ENCODE measurements at places on chromosomes 6 and 20. TPM values are rescaled to one million over a fixed set of nuclear protein-coding genes. Genes with fewer than 3 reads are reported as not detected.

DNA sequence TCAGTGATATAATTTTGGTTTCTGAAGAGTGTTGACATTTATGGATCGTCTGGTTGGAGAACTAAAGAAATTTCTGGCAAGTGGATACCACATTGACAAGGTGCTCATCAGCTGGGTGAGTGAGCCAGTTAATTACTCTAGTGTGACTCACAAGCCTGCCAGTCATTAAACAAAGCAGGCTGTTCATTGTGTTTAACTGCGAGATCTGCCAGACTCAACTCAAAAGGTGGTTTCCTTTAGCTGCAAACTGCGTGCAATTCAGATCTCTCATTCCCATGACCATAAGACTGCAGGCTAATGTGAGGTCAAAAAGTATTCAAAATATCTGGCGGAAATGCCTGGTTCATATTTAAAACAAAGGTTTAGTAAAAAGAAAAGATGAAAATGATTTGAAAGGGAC is 32.5 kb upstream of the IYD start:
- no peak for DNase-seq

BMP7 gene
- 29.3 TPM for total RNA-seq

DNA sequence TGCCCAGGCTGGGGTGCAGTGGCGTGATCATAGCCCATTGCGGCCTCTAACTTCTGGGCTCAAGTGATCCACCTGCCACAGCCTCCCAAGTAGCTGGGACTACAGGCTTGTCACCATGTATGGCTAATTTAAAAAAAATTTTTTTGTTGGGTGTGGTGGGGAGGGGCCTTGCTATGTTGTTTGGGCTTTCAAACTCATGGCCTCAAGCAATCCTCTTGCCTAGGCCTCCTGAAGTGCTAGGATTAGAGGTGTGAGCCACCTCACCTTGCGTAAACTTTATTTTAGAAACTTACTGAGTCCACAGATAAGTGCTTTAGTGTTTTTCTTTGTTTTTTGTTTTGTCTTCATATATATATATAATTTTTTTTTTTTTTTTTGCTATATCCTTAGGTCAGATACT is 9.1 kb downstream of the SMAP1 start:
- no peak for DNase-seq

- no peak for DNase-seq
These were observed 120.9 kb upstream of the IRAK1BP1 start for GRCh38 chr6:78746457-78746856.

DNA sequence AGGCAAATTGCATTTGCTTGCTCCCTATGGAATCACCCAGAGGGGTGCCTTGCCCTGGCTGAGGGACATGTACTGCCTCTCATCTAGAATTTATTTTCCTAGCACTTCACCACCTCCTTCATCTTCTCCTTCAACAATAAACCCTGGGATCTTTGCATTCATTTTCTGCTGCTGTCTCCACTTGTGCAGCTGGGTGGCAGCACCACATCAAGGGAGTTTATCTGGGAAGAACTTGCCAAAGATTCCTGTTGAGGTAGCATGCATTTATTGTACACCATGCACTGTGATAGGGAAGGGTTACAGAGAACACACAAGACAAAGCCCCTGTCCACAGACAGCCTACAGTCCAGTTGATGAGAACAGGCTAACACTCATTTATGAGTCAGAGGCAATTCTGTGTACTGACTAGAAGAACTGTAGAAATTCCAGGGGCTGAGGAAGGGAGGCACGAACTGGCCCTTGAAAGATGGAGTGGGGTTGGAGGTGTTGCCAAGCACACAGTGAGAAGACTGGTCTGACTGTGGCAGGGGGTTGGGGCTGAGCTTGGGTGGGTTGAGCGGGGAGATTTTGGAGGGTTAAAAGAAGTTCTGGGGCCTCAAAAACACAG is 17.5 kb downstream of the C20orf173 start:
- DNase-seq, result no peak

PPP1R14C gene
- total RNA-seq, result 94.9 TPM

DNA sequence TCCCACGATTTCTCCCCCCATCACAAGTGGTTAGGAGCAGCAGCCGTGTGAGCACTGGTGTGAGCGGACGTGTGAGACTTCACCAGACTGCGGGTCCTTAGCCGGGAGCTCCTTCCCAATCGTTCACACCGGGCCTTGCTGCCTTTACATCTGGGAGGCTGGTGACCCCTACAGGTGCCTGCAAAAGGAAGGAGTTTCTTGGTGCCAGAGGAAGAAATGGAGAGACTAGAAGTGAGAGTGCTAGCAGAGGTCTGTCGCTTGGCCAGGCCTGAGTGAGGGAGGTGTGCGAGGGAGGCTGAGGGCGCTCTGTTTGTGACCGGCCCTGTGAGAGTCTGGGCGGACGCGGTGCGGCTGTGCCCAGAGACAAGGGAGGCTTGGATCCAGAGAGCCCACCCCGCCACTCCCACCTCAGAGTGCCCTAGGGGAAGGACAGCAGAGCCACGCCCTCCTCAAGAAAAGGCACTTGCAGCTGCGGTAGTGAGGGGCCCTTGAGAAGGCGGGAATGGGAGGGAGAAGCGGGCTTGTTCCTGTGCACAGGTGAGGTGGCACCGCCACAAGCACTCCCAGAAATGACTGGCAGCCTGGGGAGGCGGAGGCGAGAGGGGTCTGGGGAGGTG is 10.0 kb upstream of the ARMC2 start:
- DNase-seq, result no peak

DNA sequence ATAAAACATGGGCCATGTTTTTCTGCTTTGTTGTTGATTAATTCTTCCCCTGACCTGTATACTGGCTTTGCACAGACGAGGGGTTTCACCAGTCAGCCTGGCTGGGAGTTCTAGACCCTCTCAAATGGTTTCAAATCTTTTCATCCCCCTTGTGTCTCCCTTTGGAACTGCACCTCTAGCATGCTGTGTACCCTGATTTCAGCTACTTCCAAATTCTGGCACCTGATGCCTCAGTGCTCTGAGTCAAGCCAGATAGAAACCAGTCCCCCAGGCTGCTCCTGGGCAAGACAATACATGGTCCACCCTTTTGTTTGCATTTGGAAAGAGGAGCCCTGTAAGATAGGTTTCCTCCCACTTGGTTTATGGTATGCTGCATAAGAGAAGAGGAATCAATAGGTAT is 290.2 kb downstream of the BTBD3 start:
- DNase-seq, result no peak

DNA sequence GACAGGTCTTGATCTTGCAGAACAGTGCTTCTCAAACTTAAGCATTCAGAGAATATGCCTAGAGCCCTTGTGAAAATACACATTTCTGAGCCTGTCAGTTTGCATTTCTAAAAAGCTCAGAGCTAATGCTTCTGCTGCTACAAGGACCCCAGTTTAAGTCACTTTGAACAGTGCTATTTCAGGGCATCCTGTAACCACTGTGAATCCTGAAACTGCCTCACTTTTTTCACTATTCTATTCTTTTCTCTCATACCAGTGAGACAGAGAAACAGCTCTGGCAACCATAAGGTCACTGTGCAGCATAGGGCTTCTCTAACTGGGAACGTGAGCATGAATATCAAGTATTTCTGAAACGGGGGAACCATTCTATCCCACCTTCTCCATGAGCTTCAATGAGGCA is 51.2 kb downstream of the LGSN start:
- no peak for DNase-seq

DNA sequence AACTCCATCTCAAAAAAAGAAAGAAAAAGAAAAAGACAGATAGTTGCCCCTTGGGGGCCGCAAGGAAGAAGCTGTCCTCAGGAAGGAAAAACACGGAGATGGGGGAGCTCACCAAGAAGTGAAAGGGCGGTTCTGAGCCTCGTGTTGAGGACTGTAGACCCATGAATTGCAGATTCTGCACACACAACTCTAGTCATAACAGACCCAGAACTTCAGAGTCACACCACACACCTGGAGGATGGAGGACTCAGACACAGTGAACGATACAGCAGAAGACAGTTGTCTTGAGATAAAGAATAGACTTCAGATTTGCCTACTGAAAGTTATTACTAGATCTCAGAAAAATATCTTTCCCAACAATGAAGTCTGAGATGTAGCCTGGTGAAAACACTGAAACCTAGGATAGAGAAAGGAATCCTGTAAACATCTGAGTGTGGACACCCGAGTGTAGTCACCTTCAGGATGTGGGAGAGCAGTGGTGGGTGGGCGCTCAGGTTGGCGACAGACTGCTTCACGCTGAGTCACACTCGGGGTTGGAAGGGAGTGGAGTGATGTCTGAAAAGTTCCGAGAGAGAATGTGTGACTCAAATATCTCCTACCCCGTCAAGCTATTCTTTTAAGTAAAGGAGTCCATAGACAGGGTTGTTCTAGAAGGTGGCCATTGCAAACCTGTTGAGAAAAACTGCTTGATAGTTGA is 88.1 kb downstream of the MAP3K4 start:
- DNase-seq, result peak; percentile 33

DNA sequence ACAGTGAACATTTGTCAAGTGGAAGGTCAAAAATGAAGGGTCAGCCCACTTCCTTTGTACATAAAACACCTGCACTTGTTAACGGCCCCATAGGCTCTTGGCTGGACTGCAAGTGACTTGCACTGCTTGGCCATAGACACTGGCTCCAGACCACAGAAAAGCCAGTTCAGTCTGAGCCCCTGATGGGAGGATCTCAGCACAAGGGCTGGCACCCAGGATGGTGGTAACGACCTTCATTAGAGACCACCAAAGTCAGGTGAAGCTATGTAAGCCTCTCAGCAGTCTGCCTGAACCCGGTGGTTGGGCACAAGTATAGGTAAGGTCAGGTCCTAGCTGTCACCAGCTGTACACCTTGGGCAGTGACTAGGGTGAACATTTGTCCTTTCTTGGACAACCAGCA is 16.1 kb downstream of the PLAGL2 start:
- DNase-seq, result no peak

GRCh38 chr6:9455864-9456658 is 958.8 kb downstream of the TFAP2A start:
- no peak for DNase-seq

- DNase-seq, result no peak
These were observed 560.8 kb upstream of the JAG1 start for GRCh38 chr20:11234608-11235007.

DNA sequence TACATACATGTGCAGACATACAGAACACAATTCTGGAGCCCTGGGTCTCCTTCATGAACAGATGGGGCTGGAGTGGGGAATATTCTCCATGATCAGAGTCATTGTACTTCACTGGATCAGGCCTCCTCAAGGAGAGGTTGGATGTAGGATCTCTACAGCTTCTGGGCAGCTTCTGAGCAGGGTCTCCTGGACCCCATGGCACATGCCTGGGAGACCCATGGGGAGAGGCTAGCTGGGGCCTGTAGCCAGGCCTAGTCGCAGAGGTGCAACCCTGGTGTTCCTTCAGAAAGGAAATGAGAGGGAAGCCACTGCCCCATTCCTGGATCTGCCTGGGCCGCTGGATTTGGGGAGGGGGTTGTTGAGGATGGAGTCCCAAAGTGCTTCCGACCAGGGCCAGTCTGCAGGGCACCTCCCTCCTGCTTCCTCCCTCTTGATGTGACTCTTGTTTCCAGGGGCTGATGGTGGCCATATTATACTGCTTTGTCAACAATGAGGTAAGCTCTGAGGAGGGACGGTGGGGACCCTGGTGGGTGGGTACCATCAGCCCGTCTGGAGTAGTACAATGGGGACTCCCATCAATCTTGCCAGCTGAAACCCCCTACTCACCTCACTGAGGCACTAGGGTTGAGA is 31.8 kb downstream of the GLP1R start:
- no peak for DNase-seq

MUC22 gene
- total RNA-seq, result not detected
